ENCODE measurements at places on chromosomes 2 and 18.

DNA sequence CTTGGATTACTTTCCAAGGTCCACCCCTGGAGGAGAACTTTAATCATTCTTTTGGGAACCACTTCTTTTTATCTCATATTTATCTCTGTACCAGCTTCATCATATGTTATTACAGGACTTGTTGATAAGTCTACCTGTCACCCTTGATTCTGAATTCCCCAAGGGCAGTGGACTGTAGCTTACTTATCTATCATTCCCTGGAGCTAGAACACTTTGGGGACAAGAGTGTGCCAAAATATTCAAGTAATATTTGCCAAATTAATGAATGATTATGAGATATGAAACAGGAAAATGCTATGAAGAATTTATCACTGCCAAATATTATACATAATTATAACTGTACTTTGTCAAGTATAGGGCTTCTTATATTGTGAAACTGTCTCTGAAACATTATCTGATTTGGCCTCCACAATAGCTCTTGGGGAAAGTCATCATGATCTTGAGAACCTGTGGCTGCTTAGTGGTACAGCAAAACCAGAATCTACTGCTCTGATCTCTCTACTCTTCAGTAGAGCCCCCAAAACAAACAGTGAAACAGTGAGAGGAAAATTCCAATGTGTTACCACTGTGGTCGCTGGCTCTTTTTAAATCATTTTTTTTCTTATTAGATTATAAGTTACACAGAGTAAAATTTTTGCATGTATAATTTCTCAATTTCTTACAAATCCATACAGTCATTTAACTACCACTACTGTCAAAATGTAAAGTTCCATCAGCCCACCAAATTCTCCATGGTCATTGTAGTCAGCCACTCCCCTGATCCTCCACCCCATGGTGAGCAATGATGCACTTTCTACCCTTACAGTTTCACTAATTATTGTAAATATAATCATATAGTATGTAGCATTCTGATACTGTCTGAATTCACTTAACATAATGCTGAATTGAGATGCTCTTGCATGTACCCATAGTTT lies 197.5 kb downstream of the PIEZO2 start:
- no peak for DNase-seq

DNA sequence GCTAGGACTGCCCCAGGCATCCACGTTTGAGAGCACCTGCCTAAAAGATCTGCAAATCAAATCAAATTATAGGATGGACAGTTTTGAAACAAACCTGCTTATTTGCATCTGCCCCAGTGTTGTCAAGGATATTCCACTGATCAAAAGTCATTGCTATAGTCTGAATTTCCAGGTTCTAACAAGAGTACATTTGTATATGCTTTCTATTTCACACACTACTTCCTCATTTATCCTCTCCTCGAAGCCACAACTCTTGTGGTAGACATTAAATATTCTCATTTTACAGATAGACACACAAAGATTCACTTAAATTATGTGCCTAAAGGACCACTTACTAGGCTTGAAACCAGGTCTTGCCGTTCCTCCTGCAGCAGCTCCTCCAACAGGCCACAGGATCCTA lies 11.9 kb upstream of the TET3 start:
- DNase-seq = no peak

GRCh38 chr2:184270660-184271059 lies 327.7 kb upstream of the ZNF804A start:
- DNase-seq = no peak

- DNase-seq = no peak
Observed at GRCh38 chr2:10440736-10441135, 7.4 kb downstream of the ODC1 start.

DNA sequence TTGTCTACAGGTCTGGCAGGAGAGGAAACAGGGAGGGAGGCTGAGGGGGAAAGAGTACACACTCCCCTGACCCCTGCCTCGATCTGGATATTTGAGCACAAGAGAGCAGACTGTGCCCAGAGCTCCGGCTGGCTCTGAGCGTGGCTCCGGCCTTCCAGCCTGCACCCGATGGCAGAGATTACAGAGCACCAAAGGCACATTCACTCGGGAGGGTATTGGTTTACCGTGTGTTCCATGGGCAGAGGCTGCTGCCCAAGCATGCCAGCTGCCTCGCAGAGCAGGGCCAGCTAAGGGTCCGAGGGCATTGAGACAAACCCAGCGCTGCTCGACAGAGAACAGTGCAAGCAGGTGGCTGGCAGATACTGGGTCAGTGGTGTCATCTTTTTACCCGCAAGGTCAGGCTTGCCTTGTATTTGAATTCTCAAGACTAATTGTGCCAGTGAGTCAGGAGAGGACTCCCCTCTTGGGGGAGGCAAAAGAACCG lies 132.2 kb downstream of the TNS1 start:
- no peak for DNase-seq

DNA sequence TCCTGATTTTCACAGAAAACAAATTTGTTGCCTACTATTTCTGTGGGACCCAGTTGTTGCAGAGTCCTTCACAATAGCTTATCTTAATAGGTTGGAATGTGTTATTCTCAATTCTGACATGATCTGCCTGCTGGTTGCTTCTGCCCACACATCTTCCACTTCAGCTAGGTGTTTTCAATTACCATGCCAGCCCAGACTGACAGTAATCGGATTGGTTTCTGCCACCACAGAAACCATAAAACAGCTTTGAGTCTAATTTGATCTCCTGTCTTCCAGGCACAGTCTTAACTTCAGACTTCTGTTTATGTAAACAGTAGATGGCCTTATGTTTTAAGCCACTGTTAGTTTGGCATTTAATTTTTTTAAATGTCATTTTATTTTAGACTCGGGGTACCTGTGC lies 248.2 kb upstream of the RBMS1 start:
- no peak for DNase-seq

DNA sequence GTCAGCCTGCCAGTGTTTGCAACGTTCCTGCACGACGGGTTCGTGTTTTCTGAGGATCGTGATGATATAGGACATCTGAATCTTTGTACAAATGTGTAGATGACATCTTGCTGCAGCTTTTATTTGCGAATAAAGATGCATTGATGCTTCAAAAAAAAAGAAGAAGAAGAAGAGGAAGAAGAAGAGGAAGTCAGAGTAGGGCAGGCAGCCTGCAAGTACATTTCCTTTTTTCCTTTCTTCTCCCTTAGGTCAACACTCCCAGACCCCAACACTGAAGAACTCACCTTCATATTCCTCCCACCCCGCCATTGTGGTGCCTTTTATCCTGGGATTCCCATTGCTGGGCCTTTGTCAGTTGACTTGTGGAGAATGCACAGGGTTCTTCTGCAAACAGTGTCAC lies 91.5 kb downstream of the FHOD3 start:
- no peak for DNase-seq

DNA sequence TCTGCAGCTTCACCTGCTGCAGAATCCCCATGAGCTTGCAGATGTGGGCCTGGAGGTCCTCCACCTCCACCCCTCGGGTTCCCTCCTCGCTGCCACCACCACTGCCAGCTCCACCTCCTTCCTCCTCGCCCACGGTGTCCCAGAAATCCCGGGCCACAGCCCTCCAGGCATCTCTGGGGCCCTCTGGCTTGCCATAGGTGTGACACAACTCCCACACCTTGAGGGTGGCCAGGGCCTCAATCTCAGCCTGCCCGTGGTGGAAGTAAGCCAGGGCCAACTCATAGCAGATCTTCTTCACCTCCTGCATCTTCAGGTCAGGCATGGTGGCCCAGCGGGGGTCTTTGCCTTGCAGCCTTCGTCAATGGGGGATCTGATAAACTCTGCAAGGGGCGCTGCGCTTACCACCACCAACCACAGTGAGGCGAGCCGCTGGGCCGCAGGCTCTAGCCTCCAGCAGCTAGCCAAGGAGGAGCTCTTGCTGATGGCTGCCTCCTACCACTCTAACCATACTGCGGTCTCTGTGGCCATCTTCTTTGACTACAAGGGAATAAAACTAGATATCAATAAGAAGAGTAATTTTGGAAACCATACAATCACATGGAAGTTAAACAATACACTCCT lies 36.1 kb upstream of the ANKRD62 start:
- DNase-seq = no peak

GRCh38 chr2:132849118-132849517 lies 179.1 kb upstream of the LYPD1 start:
- DNase-seq = no peak

- no peak for DNase-seq
Observed at GRCh38 chr2:121826036-121826435, 70.6 kb downstream of the TSN start.

GRCh38 chr2:144390424-144391020 lies 129.4 kb downstream of the ZEB2 start:
- DNase-seq = no peak

GRCh38 chr2:64534363-64534762 lies 10.2 kb downstream of the AFTPH start:
- DNase-seq = no peak

- no peak for DNase-seq
Observed at GRCh38 chr2:36572054-36572718, 25.8 kb downstream of the FEZ2 start.

- DNase-seq = no peak
Observed at GRCh38 chr2:9114458-9114857, 92.2 kb upstream of the ASAP2 start.

- no peak for DNase-seq
Observed at GRCh38 chr2:233319256-233319655, 11.6 kb downstream of the SAG start.

GRCh38 chr18:60675801-60676200 lies 303.2 kb upstream of the MC4R start:
- DNase-seq = no peak

GRCh38 chr2:24493713-24494112 lies 2.7 kb downstream of the NCOA1 start:
- DNase-seq = no peak

DNA sequence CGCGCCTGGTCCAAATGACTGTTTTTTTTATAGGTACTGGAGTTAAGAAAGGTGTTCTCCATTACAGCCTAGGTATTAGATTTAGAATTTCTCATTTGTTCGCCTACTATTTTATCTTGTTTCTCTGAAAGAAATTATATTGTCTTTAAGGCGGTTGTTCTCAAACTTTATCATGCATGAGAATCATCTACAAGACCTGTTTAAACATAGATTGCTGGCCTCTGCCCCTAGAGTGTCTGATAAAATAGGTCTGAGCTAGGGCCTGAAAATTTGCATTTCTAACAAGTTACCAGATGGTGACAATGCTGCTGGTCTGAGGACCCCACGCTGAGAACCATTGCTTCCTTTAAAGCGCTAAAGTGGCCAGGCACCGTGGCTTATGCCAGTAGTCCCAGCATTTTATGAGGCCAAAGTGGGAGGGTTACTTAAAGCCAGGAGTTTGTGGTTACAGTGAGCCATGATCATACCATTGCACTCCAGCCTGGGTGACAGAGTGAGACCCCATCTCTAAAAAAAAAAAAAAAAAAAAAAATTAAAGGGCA lies 34.0 kb upstream of the RNF138 start:
- no peak for DNase-seq

- no peak for DNase-seq
Observed at GRCh38 chr2:219902891-219903552, 275.6 kb downstream of the SLC4A3 start.

GRCh38 chr2:97763176-97763845 lies 49.9 kb downstream of the ZAP70 start:
- DNase-seq = no peak

GRCh38 chr18:7754725-7755181 lies 187.6 kb downstream of the PTPRM start:
- DNase-seq = no peak

- no peak for DNase-seq
Observed at GRCh38 chr18:31100436-31101182, 1.6 kb downstream of the DSC2 start.

- DNase-seq = no peak
Observed at GRCh38 chr2:146079216-146079615, 1559.3 kb upstream of the ZEB2 start.

DNA sequence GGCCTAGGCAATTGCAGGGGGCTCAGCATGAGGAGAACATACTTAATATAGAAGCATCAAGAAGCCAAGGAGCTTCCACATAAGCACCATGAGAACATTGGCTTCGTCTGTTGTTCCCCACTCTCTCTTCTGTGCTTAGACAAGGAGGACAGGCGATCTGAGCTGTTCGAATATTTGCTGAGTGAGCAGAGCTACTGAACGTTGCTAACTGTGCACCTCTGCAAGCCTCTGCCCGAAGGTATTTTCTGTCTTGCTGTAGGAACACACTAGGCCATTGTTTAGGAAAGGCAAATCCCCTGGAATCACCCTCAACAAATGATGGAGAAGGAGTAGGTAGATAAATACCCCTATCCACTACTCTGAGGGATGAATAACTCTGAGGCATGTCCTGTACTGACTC lies 813.8 kb downstream of the DCC start:
- no peak for DNase-seq

Measured in D721Med (cell line).